ENCODE measurements at places on chromosomes 11 and 22. TPM values are rescaled to one million over a fixed set of nuclear protein-coding genes. Genes with fewer than 3 reads are reported as not detected.

GRCh38 chr11:83641511-83641910 lies 355.3 kb upstream of the CCDC90B start:
- DNase-seq, result no peak

GRCh38 chr11:128627666-128628324 lies 40.4 kb upstream of the ETS1 start:
- DNase-seq, result no peak

- DNase-seq, result no peak
These were observed 34.2 kb upstream of the FTH1 start for GRCh38 chr11:62001450-62002191.

MOGAT2 gene
- total RNA-seq, result not detected

GRCh38 chr22:36333644-36334043 lies 54.1 kb downstream of the MYH9 start:
- DNase-seq, result no peak

GRCh38 chr22:23849009-23850006 lies 8.4 kb upstream of the SLC2A11 start:
- DNase-seq, result peak; percentile 98
